ENCODE measurements at places on chromosomes 4 and X.

DNA sequence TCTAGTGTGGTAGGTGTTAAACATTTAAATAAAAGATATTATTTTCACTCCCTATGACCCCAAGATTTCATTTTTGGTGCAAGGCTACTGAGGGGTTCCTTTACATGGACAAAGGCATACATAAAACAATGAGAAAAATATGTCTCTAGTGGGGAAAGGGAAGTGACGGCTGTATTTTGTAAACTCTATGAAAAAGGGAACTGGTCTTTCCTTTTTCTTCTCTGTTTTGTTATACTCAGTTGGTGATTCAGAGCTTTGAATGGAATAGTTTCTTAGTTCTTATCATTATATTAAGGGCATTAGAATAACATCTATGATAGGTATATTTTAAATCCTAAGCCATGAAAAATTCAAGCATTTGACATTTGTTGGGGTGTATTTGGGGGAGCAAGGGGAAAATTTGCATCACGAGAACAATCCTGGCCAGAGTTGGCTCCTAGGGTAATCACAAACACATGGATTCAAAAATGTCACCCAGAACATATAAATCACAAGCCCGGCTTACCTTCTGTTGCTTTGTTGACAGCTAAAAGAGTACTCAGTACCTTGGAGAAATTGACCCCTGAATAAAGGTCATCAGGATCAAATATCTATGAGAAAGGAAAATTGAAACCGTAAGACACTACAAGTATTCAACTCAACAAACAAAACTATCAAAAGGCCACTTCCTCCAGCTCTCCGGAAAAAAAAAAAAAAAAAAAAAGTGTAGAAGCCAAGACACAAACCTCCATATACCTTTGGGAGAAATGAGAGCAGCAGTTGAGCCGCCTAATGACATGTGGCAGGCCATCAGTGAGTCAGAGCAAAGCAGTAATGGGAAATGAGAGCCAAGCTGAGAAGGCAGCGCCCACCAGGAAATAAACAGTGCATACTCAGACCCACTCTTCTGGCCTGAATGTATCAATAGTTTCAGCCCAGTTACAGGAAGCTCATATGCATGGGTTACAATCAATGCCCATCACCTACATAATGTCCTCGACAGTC, 33.4 kb downstream of the ARHGEF6 start:
- no peak for DNase-seq

GRCh38 chr4:184444953-184445309, 29.4 kb downstream of the IRF2 start:
- DNase-seq, result no peak

DNA sequence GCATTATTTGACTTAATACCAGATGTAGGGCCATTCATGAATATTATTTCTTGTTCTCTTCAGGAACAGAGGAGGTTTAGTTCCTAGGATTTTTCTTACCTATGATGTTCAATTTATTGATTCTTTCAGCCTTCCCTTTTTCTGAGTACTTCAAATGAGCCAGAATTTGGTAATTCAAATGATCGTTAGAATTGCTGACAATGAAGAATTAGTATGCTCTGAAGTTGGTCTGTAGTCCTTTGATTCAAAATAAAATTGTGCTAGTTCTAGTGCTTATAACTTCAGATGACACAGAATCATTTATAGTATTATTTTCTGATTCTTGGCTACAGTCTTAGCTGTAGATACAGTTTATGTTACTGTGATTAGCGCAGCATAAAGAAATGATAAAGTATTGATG, 35.2 kb upstream of the WDR17 start:
- no peak for DNase-seq

GRCh38 chr4:71259911-71260331, 78.9 kb upstream of the SLC4A4 start:
- no peak for DNase-seq

- DNase-seq, result no peak
These were observed 528.2 kb downstream of the GBA3 start for GRCh38 chr4:23220911-23221310.

- DNase-seq, result no peak
These were observed 57.5 kb downstream of the PTCHD1 start for GRCh38 chrX:23392195-23392594.

DNA sequence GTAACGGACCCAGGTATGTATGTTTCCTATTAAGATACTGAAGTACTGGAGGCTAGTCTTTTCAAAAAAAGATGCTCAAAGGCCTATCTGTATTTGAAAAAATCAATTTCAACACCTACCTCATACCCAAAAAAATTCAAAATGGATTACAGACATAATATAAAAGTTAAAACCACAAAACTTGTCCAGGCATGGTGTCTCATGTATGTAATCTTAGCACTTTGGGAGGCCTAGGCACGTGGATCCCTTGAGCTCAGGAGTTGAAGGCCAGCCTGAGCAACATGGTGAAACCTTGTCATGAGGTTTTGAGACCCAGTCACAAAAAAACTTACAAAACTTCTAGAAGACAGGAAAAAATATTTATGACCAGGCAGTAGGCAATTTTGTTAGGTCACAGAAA, 16.7 kb downstream of the RBMX start:
- no peak for DNase-seq

DNA sequence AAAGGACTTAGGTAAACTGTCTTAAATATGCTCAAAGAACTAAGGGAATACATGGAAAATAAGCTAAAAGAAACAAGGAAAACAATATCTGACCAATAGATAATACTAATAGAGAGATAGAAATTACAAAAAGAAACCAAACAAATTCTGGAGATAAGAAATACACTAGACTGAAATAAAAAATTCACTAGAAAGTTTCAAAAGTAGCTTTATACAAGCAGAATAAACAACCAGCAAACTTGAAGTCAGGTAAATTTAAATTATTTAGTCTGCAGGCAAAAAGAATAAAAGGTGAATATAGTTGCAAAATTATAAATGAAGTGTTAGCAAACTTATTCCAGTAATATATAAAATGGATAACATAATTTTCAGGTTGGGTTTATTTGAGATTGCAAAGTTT, 760.9 kb upstream of the INTU start:
- no peak for DNase-seq

GRCh38 chrX:30278365-30278764, 30.8 kb downstream of the NR0B1 start:
- DNase-seq, result no peak

DNA sequence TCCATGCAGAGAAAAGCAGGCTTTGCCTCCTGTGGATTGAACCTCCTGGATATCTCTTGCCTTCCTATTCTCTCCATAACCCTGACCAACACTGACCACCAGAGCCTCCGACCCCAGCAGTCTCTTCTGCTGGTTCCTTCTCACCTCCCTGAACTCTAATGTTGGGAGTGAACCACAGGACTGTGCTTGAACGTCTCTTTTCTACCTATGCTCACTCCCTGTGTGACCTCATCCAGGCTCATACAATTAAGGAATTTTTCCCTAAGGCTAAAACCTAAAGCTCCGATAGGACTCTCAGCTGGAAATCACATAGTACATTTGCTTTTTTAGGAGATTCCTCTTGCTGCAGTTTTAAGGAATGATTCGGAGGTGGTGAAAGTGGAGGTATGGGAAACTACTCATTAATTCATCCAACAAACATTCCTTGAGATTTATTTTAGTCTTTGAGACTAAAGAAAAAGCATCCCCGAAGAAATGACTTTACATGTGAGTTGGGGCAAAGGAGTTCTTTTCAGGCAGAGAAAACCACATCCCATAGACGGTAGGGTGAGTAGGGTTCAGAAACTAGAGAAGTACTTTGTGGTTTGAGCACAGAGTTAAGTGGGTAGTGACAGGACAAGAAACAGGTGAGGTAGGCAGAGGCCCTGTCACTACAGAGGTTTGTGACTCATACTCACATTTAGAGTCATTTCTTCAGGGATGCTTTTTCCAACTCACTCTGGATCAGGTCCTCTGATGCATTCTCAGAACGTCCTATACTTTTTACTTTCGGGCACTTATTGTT, 30.8 kb downstream of the NDNF start:
- no peak for DNase-seq

GRCh38 chrX:3728454-3728853, 15.0 kb upstream of the PRKX start:
- peak; percentile 6 for DNase-seq

DNA sequence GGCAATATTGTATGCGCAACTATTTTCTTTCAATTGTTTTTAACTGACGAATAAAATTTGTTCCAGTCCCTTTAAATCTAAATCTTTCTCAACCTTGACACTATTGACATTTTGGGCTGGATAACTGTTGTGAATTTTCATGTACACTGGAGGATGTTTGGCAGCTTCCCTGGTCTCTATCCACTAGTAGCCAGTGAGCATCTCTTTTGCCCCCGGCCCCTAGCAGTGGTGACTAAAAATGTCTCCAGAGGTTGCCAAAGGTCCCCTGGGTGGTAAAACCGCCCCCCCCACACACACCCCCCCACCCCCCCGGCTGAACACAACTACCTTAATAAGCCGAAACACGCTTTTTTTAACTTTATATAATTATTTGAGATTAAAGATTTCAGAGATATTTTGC, 514 bp downstream of the FANCB start:
- DNase-seq, result no peak
